ENCODE measurements at places on chromosomes 6 and 20.

DNA sequence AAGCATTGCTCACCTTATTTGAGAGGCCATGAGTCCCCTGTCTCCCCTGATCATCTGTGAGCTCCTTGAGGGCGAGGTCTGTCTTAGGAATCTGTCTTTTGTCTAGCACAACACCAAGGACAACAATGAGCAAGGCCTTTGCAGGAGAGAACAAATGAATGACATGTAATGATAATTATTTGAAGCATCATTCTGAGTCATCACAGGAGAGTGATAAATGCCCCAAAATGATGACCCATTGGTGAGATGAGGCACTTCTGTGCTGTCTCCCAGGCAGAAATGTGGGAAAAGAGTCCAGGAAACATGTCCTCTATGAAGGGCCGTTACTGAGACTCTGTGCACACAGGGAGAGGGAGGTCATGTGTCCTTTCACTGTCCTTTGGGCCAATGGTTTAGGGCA lies 105.2 kb upstream of the LRFN2 start:
- DNase-seq = no peak

DNA sequence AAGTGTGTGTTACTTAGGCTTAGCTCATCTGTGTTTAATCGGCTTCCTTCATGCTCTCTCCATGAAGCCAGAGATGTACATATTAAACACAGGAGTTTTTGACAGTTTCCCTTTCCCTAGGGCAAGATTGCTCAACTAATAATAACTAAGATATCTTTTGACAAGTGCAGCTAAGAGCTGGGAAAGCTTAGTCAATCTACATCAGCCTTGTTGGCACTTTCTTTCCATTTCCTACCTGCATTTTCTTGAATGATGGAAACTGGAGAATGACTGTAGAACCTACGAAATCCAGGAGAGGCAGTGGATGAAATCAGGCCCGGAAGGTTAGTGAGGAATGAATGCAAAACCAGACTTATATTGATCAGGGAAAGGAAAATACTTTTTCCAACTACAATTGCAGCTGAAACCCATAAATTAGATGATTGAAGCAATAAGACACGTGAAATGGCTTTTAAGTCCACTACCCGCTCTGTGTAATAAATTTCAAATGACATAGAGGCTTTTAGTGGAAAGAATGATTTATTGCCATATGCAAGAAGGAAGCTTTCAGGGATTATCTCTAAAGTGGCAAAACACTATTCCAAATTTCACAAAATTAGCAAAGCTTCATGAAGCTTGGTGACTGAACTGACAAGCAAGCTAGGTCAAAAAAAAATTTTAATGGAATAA lies 237.2 kb upstream of the ID4 start:
- no peak for DNase-seq

DNA sequence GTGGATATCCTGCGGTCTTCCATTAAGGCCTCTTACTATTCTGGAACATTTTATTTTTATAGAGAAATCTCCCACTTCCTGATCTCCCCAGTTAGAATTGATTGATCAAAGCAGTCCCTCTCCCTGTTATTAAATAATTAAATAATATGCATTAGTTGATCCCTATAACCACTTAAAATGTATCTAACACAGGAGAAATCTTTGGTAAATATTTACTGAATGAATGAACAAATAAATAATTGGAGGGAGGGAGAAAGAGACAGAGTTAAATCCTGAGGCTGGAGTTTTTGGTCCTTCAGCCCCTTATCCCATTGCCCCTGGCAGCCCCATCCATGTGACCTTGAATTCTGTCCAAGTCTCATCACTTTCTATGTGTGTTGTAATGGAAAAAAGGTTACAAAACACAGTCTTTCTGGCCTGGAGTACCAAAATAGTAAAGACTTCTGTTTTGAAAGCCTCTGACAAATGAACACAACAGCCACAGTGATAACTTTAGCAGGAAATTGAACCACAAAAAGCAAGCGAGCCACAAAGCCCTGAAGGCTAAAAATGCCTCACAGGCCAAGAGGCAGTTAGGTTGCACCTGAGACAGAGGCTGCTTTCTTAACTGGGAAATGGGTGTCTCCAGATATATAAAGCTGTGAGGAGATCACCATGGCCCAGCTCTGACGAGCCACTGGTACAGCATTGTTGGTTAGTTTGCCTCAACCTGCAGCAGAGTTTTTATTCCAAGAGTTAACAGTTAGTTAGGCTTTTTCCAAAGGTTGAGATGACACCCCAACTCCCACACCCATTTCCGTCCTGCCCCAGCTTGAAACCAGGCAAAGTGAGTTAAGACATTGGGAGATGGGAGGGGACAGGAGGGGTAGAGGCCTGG lies 11.3 kb downstream of the NT5E start:
- no peak for DNase-seq

DNA sequence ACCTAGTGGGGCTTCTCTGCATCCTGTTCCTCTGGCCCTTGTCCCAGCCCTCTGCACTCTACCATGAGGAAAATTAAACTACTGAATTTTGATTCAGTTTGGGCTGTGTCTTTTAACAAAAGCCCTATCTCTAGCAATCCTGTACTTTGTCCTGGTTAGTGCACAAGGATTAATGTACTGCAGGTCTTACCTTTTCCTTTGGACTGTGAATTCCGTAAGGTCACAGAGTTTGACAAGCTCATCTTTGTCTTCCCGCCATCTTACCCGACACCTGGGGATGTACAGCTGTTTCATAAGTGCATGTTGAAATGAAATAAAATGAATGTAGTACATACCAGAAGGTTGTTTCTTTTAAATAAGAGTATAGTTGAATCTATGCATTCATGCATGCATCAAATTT lies 41.5 kb upstream of the MYLIP start:
- no peak for DNase-seq

- no peak for DNase-seq
These were observed 360.1 kb downstream of the SAMD5 start for GRCh38 chr6:147868427-147869190.

GRCh38 chr6:10175362-10175761 lies 239.5 kb downstream of the TFAP2A start:
- DNase-seq = no peak

DNA sequence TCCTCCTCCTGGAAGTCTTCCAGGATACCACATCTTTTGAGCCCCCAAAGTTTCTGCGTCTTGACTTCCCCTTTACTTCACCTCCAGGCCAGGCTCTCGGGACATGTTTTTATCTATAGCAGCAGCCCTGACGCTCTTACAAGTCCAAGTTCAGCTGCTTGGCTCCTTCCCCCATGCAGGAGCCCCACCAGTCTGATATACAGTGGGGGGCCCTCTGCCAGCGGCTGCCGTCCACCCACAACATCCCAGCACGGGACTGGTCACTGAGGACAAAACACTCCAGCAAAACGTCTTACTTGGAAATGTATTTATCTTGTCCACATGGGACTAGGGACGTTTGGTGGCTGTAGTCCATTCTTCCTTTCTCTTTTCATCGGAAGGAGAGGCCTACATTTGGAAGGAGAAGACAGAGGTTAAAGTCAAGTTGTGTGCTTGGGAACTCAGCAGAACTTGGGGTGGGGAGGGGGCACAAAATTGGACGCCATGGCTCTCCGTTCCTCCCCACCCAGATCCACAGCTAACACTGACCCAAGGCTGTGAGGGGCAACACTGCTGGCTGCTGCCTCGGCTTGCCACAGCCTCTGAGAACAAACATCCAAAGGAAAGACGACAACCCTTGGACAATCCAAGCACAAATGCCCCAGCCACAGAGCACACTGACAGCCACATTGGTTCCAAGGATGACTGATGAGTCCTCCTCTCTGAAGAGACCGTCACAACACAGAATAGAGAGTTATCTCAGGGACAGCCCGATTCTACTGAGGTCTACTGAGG lies 79.2 kb downstream of the PRND start:
- no peak for DNase-seq

DNA sequence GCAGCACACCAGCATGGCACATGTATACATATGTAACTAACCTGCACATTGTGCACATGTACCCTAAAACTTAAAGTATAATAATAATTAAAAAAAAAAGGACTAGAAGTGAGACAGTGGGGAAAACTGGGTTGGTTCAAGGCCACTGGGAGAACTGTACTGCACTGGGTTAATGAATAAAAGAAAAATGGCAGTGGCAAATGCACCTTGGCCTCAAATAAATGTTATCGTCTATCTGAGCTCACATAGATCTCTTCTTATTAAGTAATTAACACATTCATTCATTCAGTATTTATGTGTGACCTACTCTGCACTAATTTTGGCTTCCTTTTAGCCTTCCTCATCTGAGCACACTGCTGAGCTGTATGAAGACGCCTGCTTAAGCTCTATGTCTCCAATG lies 17.5 kb downstream of the CITED2 start:
- no peak for DNase-seq

DNA sequence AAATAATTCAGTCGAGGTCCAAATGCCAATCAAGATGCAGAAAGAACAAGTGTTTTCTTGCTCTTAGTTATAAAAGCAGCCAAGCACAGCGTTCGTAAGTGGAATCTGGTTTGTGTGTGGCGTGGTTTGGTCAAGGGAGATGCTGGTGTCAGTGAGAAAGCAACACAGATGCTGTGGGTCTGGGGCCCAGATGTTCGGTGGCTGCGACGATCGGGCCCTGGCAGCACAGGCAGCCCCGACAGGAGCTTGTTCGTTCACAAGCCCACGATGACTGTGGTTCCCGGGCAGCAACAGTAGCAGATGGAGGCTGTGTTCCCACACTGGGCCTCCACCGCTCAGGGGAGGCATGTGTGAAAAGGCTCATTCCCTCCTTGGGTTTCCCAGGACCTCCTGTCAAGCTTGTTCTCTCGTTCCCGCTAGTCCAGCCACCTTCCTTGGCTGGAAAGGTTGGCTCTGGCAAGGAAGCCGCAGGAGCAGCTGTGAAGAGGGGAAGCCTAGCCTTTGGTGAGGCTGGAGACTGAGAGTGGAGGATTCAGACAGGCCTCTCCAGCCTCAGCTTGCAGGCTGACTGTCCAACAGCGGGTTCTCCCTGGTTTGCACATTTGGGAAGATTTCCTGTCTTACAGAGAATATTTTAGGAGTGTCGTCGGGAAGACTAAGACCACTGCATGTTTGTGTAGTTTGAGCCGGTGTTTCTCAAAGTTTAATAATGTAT lies 304.7 kb downstream of the QKI start:
- DNase-seq = no peak

DNA sequence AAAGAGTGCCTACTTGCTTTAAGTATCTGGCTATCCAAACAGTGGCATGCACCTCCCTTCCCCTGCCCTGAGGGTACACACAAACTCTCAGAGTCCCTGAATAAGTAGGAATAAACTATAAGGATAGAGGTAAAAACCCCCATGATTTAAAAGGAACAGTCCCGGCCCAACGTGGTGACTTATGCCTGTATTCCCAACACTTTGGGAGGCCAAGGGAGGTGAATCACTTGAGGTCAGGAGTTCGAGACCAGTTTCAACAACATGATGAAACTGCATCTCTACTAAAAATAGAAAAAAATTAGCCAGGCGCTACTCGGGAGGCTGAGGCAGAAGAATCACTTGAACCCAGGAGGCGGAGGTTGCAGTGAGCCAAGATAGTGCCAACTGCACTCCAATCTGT lies 22.2 kb downstream of the SAMHD1 start:
- DNase-seq = no peak

DNA sequence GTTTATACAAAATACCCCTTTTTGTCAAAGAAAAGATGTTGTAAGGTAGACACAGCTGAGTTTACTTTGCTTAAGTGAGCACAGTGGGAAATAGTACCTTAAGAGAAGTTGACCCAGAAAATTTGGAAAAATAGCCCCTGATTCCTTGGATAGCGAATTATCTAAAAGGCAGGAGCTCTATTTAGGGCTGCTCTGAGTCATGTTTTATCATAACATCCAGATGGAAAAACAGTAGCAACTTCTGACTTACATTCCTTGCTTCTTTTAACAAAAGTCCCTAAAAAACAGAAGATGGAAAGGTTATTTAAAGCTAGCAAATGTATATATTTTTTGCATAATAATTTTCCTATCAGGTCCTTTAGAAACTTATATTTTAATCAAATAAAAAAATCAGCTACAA lies 59.0 kb downstream of the THEMIS start:
- no peak for DNase-seq

DNA sequence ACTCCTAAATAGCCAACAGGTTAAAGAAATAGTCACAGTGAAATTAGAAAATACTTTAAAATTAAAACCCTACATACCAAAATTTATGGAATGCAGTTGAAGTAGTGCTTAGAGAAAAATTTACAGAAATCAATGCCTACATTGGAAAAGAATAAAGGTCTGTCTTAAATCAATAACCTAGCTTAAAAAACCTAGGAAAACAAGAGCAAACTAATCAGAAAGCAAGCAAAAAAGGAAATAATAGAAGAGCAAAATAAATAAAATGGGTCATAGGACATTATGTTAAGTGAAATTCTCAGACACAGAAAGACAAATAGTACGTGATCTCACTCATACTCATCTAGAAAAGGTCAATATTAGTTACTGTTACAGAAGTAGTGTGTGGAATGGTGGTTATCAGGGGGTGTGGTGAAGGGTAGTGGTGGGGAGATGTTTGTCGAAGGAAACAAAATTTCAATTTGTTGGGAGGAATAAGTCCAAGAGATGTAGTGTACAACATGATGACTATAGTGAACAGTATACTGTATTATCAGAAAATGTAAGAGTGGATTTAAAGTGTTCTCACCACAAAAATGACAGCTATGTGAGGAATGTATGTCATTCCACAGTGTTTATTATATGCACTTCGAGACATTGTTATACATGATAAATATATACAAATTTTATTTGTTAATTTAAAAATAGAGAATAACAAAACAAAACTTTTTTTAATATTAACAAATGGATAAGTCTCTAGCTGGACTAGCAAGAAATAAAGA lies 423.6 kb downstream of the CDH26 start:
- DNase-seq = no peak

GRCh38 chr6:137791281-137792159 lies 75.5 kb upstream of the TNFAIP3 start:
- DNase-seq = no peak

- no peak for DNase-seq
These were observed 549.6 kb upstream of the CITED2 start for GRCh38 chr6:139923964-139924475.

- DNase-seq = no peak
These were observed 15.5 kb upstream of the CLDN20 start for GRCh38 chr6:155248008-155249001.

DNA sequence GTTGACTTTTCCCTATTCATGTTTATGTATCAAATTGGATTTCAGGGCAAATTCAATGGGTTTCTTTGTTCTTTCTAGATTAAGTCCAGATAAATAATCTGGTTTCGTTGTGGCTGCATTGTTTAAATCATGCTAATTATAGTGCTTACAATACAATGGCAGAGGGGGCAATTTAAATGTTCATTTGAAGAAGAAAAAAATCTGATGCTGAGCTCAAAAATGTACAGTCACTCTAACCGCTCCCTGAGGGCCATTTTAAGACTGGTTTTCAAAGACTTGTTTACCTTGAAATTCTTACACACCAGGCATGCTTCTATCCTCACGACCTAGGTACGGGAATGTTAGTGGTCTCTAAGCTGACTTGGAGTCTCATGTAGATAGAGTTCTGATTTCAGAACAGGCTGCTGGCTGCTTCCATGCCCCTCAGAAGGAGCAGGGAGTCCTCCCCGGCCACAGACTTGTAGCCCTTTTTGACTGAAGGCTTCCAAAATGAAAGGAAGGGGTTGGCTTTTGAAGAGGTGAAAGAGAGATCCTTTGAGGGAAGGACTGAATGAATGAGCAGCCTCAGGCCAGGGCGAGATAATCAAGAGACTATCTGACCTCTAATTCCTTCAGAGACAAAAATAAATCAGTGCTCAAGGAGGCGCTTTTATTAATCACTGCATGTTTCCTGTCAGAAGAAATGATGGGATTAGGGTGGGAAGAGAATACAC lies 86.1 kb upstream of the ZNF217 start:
- DNase-seq = no peak

GRCh38 chr6:43683708-43684455 lies 3.7 kb downstream of the MRPS18A start:
- no peak for DNase-seq

- DNase-seq = no peak
These were observed 112.2 kb downstream of the OGFRL1 start for GRCh38 chr6:71400852-71401251.

Measured in stimulated activated CD4-positive, alpha-beta T cell treated with anti-CD3 and anti-CD28 coated beads, TNF-alpha, amount 100 ng/mL, for 4 hours (primary cell).